HS-27A (cell line): ENCODE measurements at places on chromosomes 2 and 18.

- DNase-seq, result no peak
These were observed 53.5 kb upstream of the C2orf15 start for GRCh38 chr2:99088017-99088416.

DNA sequence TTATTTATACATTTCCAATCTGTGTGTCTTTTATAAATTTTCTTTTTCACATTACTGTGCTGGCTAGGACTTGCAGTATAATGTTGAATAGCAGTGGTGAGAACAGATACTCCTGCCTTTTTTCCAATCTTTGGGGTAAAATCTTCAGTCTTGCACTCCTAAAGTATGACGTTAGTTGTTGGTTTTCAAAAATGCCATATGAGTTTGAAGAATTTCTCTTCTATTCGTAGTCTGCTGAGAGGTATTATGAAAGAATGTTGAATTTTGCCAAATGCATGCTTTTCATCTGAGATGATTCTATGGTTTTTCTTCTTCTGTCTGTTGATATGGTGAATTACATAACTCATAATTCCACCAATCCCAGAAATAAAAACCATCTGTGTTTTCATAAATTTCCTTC lies 335.3 kb upstream of the CHST9 start:
- DNase-seq, result no peak

DNA sequence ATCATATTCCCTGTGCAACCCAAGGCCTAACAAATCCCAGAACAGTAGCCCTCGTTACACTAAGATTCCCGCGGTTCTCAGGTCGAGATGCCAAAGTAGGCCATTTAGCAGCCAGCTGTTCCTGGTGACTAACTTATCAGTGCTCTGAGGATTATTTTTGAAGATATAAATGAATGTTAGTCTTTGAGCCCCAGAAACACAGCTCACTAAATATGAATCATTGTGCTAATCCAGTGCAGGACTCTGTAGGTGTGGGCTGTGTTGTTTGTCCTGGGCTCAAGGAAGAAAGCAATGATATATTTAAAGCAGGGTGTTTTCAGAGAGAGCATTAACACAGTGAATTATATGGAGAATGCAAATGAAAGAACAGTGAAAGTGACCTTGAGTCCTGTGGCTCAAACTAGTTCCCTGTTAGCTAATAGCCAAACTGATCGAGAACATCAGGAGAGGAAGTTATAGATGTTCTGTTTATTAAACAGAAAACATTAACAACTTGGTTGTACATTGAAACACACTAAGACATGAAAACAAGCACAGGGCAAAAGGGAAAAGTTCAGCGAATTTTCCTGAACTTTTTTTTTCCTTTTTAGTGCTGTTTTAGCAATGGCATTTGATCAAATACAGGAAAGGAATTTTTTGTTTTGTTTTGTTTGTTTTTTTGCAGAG lies 228.3 kb downstream of the RNF152 start:
- DNase-seq, result no peak

- no peak for DNase-seq
These were observed 93.1 kb downstream of the ZFP36L2 start for GRCh38 chr2:43133336-43133707.

DNA sequence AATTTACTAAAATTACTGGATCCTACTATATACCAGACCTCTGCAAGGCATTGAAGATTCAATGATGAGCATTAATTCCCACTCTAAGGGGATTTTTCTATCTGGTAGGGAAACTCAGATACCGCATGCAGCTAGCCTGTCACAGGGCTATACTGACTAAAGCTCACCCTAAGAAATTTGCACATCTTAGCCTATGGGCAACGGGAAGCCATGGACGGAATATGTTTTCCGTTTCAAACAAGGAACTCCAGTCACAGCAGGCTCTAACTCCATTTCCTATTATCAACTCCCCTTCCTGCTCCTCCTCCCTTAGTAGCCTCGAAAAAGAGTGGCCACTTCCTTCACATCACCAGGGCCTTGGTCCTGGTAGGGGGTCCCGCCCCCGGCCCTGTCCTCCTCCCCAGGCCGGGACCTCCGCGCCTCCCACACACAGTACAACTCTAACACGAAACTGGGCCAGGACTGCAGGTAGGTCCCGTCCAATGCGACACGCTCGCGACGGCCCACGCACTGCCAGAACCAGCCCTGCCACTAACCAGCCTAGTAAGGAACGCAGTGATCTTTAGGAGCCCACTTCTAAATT lies 659 bp upstream of the COX5B start:
- DNase-seq, result no peak

GRCh38 chr2:113053666-113054065 lies 999 bp upstream of the IL36B start:
- DNase-seq, result no peak

- no peak for DNase-seq
These were observed 167.4 kb downstream of the NCK2 start for GRCh38 chr2:105912081-105912480.

- no peak for DNase-seq
These were observed 381.6 kb downstream of the DSEL start for GRCh38 chr18:67134911-67135310.

DNA sequence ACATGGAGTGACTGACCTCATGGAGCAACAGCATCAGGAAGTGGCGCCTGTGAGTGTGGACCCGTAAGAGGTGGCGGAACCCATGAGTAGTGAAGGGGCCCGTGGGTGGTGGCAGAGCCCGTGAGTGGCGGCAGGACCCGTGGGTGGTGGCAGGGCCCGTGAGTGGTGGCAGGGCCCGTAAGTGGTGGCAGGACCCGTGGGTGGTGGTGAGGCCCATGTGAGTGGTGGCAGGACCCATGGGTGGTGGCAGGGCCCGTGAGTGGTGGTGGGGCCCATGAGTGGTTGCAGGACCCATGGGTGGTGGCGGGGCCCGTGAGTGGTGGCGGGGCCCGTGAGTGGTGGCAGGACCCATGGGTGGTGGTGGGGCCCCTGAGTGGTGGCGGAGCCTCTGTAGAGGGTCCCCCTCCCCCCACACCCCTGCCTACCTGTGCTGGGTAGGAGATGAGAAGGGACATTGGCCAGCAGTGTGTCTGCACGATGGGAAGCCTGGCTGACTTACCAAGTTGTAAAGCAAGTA lies 407.7 kb upstream of the SALL3 start:
- DNase-seq, result no peak

- DNase-seq, result no peak
These were observed 29.2 kb downstream of the DYTN start for GRCh38 chr2:206688990-206689389.

DNA sequence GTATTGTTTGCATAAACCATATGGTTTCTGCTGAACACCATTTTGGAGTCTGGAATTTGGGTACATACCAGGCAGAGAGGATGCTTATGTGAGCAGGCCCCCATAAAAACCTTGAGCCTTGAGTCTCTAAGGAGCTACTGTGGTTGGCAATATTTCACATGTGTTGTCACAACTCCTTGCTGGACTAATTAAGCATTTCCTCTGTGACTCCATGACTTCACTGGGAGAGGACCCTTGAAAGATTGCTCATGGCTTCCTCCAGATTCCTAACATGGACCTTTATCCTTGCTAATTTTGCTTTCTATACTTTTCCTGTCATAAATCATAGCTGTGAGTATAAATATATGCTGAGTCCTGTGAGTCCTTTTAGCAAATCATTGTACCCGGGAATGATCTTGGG lies 7.6 kb upstream of the COQ10B start:
- no peak for DNase-seq

GRCh38 chr2:11967946-11968465 lies 221.6 kb downstream of the LPIN1 start:
- no peak for DNase-seq

DNA sequence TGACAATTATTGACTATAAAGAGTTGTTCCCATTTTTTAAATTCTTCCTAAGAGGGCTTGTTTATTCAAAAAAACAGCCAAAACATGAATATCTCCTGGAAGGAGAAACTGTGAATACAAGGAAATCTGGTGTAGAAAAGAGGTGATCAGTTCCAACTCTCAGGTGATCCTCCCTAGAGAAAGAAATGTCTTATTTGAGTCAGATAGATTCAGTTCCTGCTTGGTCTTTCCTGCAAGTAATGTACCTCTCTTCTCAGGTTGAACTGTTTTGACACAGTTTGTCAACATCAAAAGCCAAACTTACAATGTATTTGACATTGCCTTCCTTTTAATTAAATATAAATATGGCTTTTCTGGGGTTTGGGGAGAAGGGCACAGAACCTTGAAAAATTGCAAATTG lies 567.4 kb downstream of the ARHGAP15 start:
- no peak for DNase-seq
